ACHN (cell line): ENCODE measurements at places on chromosomes 3 and 15.

GRCh38 chr3:61821823-61822251, 260.5 kb downstream of the PTPRG start:
- no peak for DNase-seq

DNA sequence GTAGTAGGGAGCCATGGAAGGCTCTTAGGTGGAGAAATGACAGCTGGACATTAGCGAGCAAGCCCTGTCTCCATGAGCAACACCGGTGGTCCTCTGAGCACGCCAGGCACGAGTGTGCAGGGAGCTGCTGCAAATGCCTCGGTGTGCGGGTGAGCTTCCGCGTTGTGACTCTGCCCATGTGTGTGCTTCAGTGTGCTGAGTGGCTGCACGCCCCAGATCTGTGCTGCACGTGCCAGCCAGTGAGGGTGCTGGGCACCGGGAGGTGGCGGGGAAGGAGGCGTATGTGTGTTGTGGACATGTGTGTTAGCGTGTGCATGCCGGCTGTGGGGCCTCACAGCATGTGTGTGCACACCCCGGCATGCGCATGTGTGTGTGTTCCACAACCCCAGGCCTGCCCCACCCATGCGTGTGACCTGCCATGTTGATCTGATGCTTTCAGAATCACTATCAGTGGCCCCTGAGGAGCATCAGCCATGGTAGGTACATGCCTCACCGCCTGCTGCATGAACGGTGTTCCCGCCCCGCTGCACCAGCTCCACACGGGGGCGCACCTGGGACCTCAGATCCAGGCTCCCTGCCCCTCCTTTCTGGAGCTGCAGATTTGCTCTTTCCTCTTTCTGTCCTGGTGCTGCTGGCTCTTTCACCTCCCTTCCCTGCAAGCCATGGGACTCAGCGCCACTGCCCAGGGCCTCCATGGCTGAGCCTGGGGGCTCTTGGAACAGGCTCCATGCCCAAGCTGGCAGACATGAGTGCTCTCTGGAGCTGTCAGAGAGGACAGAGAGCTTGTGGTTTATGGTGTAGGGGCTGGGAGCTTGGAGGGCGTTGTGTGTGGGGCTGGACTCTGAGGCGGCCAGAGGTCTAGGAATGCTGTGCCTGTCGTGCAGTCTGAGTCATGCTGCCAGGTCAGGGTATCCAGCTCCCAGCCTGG, 169.4 kb downstream of the TBC1D2B start:
- peak; percentile 40 for DNase-seq

GRCh38 chr3:21290557-21290956, 460.5 kb downstream of the ZNF385D start:
- DNase-seq = peak; percentile 2

DNA sequence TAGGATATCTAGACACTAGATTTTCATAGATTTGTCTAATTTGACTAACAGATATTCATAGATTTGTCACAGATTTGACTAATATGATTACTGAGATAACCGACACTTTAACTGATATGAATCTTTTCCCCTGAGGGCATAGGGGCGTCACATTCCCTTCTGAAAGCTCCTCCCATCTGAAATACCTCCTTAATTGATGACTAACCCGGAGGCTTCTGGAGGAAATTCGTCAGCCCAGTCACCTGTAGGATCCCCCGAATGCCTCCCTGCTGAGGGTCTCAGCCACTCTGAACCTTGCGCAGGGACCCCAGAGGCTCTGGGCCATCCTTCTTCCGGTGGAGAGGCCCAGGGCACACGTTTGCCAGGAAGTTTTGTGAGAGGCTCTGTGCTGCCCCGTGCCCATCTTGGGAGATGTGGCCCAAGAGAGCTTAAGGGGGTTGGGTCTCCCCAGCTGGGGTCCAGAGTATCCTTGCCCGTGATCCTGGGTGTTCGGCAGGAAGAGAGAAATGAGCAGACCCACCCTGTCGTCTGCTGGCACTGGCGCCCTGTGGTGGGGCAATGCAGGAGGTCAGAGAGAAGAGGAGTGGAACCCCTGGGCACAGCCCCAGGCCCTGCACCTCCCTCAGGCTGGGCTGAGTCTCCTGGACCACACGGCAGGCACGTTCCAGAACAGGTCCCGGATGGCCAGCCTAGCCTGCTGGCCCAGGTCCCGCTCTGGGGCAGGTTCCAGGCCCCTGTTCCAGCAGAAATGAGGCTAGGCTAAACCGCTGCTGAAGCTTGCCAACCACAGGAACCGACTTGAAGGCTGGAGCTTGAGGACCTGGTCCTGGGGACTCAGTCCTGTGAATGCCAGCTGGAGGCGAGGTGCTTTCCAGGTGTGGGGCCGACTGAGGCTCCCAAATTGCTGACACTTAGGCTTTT, 1.7 kb downstream of the PLA2G4D start:
- DNase-seq = no peak

- DNase-seq = peak; percentile 84
These were observed 17.0 kb downstream of the TGM5 start for GRCh38 chr15:43249699-43250203.

- no peak for DNase-seq
These were observed 753.5 kb upstream of the NECTIN3 start for GRCh38 chr3:110318108-110318507.

GRCh38 chr3:141524988-141525387, 38.2 kb downstream of the RASA2 start:
- DNase-seq = no peak

DNA sequence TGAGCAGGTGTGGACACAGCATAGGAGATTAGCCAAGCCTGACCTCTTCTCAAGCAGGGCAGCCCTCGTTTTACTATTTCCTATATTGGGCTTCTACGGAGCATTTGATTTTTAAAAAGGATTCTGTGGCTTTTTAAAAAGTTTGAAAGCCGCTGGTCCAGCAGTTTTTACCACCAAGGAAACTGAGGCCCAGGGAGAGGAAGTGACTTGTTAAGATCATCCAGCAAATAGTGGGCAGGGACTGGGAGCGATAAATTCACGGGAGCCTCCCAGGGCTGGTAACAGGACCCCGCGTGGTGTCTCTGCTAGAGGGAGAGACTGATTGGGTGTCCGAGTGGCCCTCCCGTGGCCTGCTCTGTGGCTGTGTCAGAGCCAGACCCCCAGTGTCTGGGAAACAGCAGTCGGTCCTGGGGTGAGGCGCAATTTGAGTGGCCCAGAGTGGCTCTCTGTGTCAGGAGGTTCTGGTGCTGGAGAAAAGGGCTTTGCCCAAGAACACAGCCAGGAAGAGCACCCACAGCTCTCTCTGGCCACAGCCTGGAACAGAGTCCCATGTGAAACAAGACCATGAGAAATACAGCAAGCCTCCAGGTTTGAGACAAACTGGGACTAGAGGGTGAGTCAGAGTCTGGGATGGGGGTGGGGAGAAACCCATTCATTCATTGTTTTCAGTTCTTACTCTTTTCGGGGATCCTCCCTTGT, 4.2 kb downstream of the FURIN start:
- DNase-seq = peak; percentile 32

DNA sequence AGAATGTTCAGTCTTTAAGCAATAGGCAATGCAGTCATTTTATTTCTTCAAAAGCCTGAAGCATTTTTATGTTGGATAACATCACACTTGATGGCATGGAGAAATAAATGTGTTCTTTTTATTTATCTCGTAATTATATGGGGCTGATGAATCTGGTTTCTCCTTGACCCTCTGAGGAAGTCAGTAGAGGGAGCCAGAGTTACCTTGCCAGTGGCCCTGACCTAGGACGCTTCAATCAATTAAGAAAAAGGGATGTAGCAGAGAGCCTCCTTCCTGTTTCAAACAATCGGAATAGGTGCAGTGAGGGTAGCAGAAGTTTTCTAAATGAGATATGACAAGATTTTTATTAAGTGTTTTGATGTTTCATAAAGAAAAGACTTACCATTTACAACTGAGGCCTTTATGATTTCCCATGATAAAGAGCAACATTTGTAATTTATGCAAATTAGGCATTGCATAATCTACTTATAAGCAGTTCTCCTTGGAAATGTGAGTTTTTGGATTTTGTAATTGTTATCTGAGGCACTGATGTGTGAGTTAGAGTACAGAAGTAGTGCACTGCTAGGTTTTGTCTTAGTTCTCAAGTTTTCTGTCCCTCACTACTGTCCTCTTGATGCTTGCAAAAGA, 129.1 kb downstream of the RAP2B start:
- DNase-seq = peak; percentile 14

GRCh38 chr15:96358821-96359615, 28.5 kb downstream of the NR2F2 start:
- DNase-seq = no peak

- DNase-seq = no peak
These were observed 228.6 kb upstream of the IL12A start for GRCh38 chr3:159760046-159760445.

DNA sequence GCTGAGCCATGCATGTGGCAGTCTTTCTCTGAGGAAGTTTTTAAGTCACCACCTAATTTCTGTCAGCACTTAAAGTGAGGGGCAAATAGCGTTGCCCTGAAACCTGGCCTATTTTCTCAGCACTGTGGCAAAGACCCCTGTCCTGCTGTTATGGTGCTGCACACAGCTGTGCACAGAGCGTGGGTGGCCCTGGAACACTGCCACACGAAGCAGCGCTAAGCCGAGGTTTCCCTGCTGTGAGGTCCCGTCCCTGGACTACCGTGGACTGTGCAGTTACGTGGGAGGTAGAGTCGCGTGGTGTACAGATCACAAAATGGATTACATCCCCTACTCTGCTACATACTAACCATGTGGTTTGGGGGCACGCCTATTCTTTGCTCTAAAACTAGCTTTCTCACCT, 101.6 kb upstream of the NR2E3 start:
- DNase-seq = no peak

DNA sequence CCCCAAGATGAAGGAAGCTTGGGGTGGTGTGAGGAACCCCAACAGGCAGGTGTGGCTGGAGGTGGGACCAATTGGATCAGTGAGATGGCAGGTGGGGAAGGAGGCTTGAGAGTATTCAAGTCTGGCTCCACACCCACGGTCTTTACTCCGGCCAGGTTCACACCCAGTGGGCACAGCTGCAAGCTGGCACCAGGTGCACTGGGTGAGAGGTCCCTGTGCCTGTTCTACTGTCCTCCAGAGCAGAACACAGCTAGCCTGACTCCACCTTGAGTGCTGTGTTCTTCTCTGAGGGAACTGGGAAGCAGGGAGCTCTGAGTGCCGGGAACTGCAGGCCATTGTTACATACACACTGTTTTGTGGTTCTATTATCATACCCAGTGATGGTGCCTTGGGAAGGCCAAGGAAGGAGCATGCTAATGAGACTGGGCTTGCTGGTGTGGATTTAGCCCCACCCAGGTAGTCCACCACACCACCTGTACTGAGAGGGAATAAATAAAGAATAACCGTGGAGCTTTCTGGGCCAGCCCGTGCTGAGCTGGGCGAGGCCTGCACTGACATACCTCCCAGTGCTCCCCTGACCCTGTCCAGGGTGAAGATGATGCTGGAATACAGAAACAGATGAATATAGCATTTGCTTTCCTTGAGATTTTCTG, 93.4 kb downstream of the ABHD5 start:
- no peak for DNase-seq

GRCh38 chr15:79091204-79091867, 756 bp upstream of the RASGRF1 start:
- peak; percentile 32 for DNase-seq

GRCh38 chr3:195421400-195421799, 21.4 kb downstream of the ACAP2 start:
- no peak for DNase-seq

DNA sequence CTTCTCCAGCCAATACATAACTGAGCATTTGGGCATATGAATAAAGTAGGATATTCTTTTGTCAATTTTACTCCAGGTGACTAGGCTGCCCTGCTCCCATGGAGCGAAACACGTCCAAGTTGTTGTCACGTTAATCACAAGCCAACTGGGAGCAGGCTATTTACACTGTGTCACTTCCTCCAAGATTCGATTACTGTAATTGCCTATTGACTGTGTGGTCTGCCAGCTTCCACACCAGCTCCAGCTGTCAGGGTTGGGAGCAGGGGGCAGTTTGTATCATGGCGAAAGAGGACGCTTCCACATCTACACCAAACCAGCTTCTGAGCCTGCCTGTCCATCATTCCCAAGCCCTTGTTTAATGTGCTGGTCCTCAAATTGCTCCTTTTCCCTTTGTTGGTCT, 89.2 kb upstream of the RORA start:
- no peak for DNase-seq

DNA sequence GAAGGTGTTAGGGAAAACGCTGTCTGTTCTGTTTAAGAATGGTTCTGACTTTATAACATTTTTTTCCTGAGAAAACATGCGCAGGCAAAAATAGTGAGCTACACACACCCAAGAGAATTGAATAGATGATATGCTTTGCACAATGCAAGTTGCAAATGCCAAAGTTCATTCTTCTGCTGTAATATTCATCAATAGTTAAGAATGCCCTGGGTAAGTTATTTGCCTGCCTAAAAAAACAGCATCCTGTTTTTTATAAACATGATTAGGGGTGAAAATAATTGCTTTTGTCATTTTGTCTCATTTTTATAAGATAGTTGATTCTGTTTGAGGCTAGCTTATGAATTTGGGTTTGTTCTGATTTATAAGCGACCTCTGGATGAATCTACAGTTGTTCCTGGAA, 99.4 kb downstream of the DTWD1 start:
- no peak for DNase-seq

GRCh38 chr3:59133311-59133710, 83.5 kb upstream of the CFAP20DC start:
- DNase-seq = no peak

- DNase-seq = no peak
These were observed 5.6 kb downstream of the PPCDC start for GRCh38 chr15:75028991-75029377.

DNA sequence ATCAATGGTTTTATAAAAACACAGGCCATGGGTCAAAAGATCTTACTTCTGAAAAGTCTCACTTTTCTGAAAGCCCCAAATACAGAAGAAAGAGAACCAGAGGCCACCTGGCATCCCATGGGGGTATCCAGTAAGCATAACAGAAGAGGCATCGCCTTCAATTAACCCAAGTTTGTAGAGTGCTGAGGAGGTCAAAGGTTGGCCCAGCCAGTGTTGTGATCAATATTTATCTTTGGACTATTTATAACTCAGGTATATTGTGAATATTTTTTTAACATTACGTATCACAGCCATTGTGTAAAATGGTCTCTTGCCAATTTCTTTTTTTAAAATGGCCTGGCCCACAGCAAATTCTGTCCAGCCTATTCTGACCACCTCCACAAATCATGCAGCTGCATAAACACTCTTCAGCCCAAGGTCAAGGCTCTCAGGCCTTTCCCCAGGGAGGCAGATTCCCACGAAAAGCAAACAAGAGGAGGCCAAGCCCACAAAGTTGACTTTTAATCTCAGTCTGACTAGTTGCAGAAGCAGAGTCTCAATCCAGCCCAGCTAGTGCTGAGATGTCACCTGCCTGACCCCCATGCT, 26.2 kb upstream of the SPTBN5 start:
- no peak for DNase-seq

- no peak for DNase-seq
These were observed 15.6 kb downstream of the KBTBD13 start for GRCh38 chr15:65091946-65092770.

- DNase-seq = no peak
These were observed 184.9 kb downstream of the APBA2 start for GRCh38 chr15:29070471-29071231.

- DNase-seq = no peak
These were observed 17.4 kb upstream of the CRTC3 start for GRCh38 chr15:90512276-90512675.

GRCh38 chr3:125212091-125212508, 448 bp downstream of the SLC12A8 start:
- peak; percentile 11 for DNase-seq
